Chondrocyte (in vitro differentiated cells): ENCODE measurements at places on chromosomes 6 and 20. TPM values are rescaled to one million over a fixed set of nuclear protein-coding genes. Genes with fewer than 3 reads are reported as not detected.

CCN5 gene
- 1.6 to 1.7 TPM (median 1.7 TPM) in 3 replicates for total RNA-seq

KIF3B gene
- total RNA-seq: 34.2 to 36.1 TPM (median 35.5 TPM) in 3 replicates

GRCh38 chr6:4155848-4156466 is 20.6 kb upstream of the ECI2 start:
- H3K27me3 ChIP-seq: no peaks in the 10 kb centered on the region
- H3K4me3 ChIP-seq: no peak overlapping the region
- DNase-seq: no peak
- peaks cover 4% of the 10 kb centered on the region for H3K4me1 ChIP-seq
- no peak overlapping the region for H3K27ac ChIP-seq

DNA sequence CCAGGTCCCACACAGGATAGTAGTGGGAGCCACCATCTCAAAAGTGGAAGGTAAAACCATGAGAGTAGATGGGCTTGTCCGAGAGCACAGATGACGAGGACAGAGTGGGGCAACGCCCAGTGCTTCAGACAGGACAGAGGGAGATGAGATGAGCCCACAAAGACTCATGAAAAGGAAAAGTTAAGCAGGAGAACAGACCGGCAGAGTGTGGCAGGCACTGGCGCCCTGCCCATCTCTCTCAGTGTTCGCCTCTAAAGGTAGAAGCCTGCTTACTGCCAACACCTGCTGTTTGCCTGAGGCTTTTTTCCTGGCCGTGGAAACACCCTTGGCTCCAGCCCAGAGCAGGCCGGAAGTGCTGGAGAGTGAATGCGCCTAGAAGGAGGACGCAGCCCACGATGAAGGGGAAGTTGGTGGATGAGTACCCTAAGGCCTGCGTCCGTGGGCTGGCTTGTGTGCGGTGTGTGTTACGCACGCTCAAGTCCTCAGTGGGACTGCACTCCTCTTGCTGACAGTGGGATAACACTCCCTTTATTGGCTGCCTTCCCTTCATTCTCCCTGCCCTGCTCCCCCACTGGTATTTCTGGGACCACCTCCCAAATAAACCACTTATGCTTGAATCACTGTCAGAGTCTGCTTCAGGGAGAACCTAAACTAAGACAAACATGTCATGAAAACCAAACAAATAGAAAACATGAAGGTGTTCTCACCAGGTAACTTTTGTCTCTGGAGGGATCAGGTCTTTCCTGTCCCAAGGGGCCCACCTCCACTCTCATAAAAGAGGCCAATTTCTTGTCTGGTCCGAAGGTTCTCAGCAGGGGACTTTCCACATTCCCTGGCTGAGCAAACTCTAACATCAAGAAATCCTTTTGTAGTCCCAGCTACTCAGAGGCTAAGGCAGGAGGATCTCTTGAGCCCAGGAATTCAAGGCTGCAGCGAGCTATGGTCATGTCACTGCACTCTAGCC is 9.1 kb upstream of the FOXP4 start:
- DNase-seq: no peak
- no peak overlapping the region for H3K4me3 ChIP-seq
- peaks cover 2% of the 10 kb centered on the region for H3K36me3 ChIP-seq
- no peak overlapping the region for H3K27ac ChIP-seq
- peaks cover 19% of the 10 kb centered on the region for H3K27me3 ChIP-seq

DNA sequence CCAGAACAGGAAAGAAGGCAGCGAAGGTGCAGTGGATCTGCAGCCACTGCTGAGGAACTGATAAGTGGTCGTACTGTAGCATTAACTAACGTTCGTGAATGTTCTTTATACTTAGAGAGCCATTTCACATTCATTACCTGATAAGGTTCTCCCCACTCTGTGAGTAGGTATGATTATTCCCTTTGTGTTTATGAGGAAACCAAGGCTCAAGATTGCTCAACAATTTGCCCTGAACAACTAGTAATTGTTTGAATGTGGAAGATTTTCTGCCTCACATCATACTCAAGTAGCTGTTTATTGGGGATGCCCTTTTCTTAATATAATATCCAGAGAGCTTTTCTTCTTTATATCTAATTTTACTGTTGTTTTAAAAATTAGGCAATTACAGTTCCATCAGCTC is 24.9 kb upstream of the ELOVL5 start:
- peaks cover 18% of the 10 kb centered on the region for H3K4me1 ChIP-seq
- no peaks in the 10 kb centered on the region for H3K36me3 ChIP-seq
- no peak overlapping the region for H3K27ac ChIP-seq
- DNase-seq: no peak
